ENCODE measurements at places on chromosomes 12 and 14. TPM values are rescaled to one million over a fixed set of nuclear protein-coding genes. Genes with fewer than 3 reads are reported as not detected.

The BAZ2A gene
- total RNA-seq: 48.7 TPM

The SELPLG gene
- total RNA-seq: 0.97 TPM

- H3K27me3 ChIP-seq: no peaks in the 10 kb centered on the region
- no peak overlapping the region for H3K4me3 ChIP-seq
- H3K4me1 ChIP-seq: no peaks in the 10 kb centered on the region
- H3K36me3 ChIP-seq: no peaks in the 10 kb centered on the region
- H3K27ac ChIP-seq: no peak overlapping the region
Measured at GRCh38 chr14:48991141-48991540, 595.0 kb downstream of the RPS29 start.

- H3K4me3 ChIP-seq: no peak overlapping the region
- H3K27me3 ChIP-seq: no peaks in the 10 kb centered on the region
- peaks cover under 1% of the 10 kb centered on the region for H3K4me1 ChIP-seq
- no peak for DNase-seq
Measured at GRCh38 chr12:119835068-119835467, 42.1 kb downstream of the CIT start.

DNA sequence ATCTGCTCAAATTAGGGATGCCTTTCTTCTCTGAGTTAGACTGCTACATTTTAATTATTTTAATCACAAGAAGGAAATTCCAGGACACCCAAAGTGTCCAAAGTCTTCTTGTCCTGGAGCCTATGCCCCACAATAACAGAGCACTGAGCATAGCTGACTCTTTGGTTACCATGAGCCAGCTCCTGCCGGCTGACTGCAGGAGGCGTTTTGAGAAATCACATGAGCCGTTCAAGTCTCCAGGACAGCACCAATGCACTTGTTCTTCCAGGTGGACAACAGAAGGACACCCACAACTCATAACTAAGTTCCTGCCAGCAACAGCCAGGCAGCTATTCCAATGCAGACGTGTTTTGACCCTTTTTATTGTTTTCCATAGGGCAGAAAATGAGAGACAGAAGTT, 46.0 kb upstream of the SRSF5 start:
- no peaks in the 10 kb centered on the region for H3K27me3 ChIP-seq
- no peaks in the 10 kb centered on the region for H3K36me3 ChIP-seq
- no peaks in the 10 kb centered on the region for H3K4me1 ChIP-seq
- DNase-seq: no peak
- H3K4me3 ChIP-seq: no peak overlapping the region

- peaks cover 31% of the 10 kb centered on the region for H3K4me1 ChIP-seq
- H3K4me3 ChIP-seq: no peak overlapping the region
- DNase-seq: peak; percentile 27
- H3K36me3 ChIP-seq: no peaks in the 10 kb centered on the region
Measured at GRCh38 chr12:47303995-47304560, 224.3 kb upstream of the AMIGO2 start.

DNA sequence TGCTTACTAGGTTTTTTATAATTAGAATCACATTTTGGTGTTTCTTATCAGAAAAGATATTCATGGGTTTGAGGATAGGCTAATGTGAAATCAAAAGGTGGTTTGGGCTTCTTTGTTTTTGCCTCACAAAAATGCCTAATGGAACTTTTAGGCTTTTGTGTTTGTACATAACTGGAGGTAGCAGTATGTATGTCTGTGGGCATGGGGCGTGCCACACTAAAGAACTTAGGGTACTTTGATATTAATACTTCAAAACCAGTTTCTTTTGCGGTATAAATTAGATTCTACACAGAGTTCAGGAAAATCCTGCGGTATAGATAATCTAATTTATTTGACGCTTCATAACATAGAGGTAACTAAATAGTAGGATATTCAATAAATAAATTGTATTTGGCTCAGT, 1.9 kb downstream of the ETV6 start:
- H3K36me3 ChIP-seq: no peaks in the 10 kb centered on the region
- H3K4me1 ChIP-seq: peaks cover 35% of the 10 kb centered on the region
- peaks cover 4% of the 10 kb centered on the region for H3K27me3 ChIP-seq
- no peak overlapping the region for H3K4me3 ChIP-seq
- no peak overlapping the region for H3K27ac ChIP-seq
- no peak for DNase-seq

Measured in Karpas-422 (cell line).